ENCODE measurements at places on chromosomes 4 and X.

DNA sequence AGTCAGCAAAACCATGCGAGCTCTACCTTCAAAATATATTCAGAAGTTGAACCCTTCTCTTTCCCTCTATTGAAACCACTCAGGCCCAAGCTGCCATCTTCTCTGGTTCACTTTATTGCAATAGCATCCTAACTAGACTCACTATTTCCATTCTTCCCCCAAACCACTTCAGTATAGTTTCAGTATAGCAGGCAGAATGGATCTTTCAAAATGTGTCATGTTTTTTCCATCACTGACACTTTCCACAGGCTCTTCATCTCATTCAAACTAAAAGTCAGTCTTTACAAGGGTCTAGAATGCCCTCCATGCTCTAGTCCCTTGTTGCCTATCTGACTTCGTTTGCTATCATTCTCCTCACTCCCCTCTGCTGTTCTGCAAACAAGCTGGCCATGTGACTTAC, 274.4 kb downstream of the IDS start:
- DNase-seq = no peak

DNA sequence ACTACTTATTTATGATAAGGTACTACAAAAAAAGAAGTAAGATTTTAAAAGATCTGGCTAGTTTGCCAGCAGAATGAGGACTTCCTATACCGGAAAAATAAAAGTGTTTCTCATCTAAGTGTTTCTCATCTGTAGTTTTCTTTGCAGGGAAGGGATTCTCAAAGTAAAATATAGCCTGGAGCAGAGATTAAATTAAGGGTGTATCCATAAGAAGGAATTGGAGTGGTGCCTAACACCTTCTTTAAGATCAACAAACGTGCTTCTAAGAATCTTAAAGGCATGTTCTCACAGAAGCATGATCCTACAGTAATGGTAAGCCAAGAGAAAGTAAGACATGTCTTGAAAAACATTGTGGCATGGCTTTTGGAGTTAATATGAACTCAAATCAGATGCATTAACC, 528.2 kb downstream of the GBA3 start:
- no peak for DNase-seq

DNA sequence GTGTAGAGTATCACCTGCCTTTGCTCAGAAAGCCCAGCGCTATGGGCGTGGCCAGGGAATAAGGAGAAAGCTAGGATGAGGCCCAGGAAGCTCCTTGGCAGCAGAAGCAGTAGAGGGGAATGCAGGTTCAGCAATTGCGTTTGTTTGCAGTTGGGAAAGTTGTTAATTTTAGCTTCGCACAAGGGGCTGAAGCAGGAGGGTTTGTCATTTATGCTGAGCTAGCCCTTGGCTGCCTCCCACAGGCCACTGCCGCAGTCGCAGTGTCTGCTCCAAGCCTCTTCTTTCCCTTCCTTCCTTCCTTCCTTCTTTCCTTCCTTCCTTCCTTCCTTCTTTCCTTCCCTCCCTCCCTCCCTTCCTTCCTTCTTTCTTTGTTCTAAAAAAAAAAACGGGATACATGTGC, 21.5 kb downstream of the FRMPD3 start:
- no peak for DNase-seq

- DNase-seq = no peak
Observed at GRCh38 chrX:14243823-14244222, 214.1 kb upstream of the GEMIN8 start.

- DNase-seq = no peak
Observed at GRCh38 chrX:118615141-118615540, 112.3 kb upstream of the IL13RA1 start.

- no peak for DNase-seq
Observed at GRCh38 chr4:7938609-7939376, 868 bp downstream of the AFAP1 start.

DNA sequence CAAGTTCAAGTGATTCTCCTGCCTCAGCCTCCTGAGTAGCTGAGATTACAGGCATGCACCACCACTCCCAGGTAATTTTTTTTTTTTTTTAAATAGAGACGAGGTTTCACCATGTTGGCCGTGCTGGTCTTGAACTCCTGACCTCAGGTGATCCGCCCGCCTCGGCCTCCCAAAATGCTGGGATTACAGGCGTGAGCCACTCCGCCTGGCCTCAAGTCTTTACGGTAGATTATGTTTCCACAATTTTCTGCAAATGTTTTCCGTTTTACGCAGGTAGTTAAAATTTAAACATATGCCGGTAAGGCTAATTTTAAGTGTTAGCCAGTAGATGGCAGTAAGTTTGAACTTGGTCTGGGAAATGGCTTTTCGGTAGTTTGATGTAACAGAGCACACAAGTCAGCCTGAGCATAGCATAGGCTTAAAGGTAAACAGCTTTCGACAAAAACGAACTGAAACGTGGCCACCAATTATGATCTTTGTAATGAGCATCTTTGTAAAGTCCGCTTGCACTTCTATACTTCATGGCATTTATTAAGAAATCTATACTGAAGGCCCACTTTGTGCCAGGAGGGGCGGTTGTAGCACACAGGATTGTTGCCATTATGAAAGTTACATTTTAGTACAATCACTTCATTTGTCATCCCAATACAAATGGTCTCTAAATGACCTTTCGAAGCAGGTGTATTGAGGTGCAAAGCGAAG, 31.1 kb downstream of the CCKAR start:
- peak; percentile 10 for DNase-seq

DNA sequence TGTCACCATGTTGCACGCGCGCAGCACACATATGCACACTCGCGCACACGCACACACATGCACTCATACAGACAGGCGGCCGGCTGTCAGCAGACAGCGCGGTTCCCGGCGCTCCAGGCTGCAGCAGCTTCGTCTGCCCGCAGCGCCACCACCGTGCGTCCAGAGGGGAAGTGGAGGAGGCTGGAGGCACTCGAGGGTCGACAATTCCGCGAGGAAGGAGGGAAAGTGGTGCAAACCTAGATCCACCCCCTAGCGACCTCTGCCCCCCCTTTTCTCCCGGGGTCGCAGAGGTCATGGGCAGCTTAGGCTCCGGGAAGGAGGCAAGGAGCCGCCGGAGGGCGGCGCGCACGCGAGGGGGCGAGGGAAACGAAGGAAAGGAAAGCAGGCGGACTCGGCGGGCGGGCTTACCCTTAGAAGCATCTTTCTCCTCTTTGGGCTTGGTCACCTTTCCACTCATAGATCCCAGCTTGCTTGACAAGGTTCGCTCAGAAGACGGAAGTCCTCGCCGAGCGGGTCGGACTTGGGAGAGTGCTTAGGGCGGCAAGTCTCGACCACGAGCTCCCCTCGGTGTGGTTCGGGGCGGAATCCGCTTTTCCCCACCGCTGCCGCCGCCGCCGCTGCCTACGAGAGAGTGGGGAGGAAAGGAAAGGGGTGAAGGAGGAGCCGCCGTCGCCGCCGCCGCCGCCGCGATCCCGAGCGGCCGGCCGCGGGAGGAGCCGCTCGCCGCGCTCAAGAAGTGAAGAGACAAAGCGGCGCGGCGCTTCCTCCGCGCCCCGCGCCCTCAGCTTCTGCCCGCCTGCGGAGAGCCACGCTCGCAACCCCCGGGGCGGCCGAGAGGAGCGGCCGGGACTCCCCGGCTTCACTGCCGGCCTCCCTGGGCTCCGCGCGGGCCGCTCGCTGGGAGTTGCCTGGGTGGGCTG, 326.6 kb upstream of the F9 start:
- no peak for DNase-seq

DNA sequence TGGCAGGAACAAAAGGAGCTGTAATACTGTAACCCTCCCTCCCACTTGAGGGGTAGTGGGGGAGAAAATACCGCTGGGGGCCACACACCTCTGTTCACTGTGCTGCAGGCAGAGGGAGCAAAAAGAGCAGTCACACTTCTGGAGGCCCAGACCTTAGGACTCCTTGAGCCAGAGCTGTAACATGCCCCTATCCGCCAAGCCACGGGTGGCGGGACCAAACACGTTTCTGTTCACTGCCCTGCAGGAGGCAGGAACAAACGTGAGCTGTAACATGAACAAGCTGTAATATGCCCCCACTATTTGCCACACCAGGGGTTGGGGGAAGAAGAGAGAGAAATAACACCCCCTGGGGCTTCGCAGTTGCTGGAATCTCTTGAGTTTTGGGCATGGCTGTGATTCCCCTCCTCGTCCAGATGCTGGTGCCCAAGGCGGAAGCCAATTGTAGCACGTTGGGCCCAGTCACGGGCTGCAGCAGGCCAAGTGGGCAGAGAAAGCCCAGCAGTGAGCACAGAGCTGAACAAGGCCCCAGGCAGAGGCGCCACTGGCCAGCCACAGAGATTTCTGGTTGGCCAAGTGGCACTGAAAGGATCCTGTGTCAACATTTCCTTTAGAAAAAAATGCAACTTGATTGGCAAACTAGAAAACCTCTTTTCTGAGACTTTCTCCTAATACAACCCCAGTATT, 509.7 kb downstream of the INPP4B start:
- no peak for DNase-seq

DNA sequence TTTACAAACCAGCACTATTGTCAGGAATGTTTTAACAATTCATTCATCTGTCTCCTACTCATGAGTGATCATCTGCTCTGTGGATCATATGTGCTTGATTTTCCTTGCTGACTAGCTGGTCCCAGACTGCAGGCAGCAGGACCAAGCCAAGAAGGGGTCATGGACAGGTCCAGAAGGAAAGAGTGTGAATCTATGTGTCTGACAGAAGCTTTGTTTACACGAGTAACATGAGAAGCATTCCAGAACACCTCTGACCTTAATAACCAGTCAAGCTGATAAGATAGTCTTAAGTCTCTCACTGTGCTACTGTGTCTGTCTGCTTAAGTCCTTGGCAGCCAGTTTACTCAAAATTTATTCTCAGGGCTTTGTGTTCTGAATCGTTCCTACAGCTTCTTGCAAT, 39.0 kb downstream of the GUCY1A1 start:
- no peak for DNase-seq

GRCh38 chr4:74376888-74377483, 12.0 kb downstream of the EREG start:
- DNase-seq = peak; percentile 0

DNA sequence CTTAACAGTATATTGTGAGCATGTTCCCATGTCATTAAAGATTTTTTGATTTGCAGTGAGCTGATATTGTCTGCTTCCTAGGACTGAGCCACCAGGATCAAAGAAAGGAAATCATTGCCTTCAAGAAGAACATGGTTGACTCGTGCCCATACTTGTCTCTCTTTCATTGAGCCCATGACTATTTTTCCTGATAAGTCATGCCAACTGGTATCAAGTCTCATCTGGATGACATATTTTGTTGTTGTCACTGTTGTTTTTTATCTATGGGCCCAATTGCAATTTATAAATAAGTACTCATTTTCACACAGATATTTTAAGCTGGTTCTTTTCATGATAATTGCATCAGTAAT, 10.2 kb upstream of the RHOH start:
- DNase-seq = no peak

DNA sequence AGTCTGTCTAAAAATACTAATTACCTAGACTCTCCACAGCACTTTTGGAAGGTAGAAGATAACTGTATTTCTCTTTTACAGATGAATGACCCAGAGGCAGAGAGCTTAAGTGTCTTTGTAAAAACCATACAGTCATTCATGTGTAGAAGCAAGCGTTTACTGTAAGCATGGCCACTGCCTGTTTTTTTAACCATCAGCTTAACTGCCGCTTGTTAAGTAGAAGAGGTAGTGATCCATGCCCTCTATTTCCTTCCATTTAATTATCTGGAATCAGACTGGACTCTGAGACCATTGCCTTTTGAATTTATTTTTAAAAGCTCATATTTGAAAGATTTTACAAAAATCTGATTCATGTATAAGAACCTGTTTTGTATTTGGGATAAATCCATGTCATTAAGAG, 111.2 kb upstream of the TECRL start:
- DNase-seq = no peak

DNA sequence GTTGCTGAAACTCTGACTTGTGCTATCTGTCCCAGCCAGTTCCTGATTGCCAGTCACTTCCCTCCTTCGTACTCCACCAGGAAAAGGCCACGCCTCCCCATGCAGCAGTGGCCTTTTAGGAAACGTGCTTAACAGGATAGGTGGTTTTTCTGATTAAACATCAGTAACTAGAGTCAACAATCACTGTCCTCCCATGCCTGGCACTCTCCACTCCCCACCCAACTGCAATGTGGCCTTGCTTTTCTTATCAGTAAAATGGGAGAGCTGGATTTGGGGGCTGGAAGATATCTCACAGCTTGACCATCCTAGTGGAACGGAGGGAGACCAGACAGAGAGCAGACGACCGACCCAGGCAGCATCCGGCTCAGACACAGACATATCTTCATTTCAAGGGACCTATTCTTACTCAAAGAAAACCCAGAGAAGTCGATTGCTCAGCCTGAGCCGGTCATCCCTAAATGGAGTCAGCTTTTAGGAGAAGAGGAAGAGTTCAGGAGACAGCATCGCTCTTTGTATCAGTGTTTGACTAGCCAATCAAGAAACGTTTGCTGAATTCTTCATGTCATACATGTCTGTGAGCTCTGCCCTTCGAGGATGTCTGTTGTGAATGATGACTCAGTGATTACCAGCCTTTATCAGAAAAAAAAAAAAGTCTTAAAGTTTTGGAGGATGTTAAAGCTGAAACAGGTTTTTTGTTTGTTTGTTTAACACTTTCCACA, 12.7 kb upstream of the UBA6 start:
- DNase-seq = no peak

- DNase-seq = no peak
Observed at GRCh38 chr4:77395481-77395880, 210.1 kb upstream of the CXCL13 start.

DNA sequence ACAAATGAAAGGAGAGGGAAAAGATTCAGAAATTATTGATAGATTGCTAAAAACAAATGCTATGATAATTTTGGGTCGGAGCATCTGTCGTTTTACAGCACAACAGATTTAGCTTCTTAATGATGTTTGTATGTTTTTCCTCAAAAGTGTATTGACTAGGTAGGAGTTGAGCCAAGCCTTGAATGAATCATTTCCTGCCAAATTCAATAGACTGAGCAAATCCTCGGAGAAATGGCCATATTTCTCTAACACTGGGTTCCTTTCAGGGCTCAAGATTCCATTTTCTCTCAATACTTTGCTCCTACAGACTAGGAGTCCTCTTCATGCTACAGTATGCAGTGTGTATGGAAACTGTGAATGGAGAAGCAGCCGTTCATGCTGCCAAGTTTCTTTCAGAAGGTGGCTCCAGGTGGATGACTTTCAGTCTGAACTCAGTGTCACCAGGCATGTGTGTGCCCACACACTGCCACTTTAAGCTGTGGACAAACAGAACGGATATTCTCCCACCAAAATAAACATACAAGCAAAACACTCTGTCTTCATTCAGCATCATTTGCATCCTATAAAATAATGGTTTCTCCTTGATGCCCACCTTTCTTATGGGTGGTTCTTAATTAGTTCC, 146.0 kb downstream of the TBL1X start:
- DNase-seq = no peak

DNA sequence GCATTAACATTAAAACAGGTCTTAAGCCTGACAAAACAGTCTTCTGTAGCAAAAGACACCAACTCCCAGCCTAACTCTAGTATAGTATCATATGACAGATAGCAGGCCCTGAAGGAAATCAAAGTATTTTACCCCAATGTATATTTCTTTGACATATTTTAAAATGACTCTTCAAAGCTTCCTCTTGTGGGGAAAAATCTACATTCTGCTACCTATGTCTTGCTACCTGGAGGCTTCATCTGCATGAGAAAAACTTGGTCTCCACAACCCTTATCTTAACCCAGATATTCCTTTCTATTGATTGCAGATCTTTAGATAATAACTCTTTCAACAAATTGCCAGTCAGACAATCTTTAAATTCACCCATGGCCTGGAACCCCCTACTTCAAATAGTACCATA, 1620.4 kb downstream of the PCDH7 start:
- DNase-seq = no peak

- DNase-seq = no peak
Observed at GRCh38 chrX:112769034-112769433, 71.6 kb downstream of the AMOT start.

All from DMS 273 treated with DMSO at 0.1 percent for 48 hours (cell line).